Mesothelial cell of epicardium (in vitro differentiated cells): ENCODE measurements at places on chromosomes 1 and 21.

DNA sequence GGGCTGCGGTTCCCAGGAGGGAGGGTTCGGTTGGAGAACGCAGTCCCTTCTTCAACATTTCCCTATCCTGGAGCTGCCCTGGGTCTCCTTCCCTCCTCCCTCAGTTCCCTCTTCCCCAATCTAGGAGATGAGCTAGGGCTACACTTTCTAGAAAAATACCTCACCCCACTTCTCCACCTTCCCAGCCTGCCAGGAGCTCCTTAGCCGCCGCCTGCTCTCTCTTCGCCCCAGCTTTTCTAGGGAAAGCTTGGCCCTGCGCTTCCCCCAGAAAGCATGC is 488 bp upstream of the ADAMTS1 start:
- peaks cover 41% of the 10 kb centered on the region for H3K4me1 ChIP-seq
- peak overlapping the region; percentile 99 for H3K27ac ChIP-seq
- no peak for DNase-seq
- no peaks in the 10 kb centered on the region for H3K27me3 ChIP-seq
- peaks cover 13% of the 10 kb centered on the region for H3K36me3 ChIP-seq

- H3K36me3 ChIP-seq = no peaks in the 10 kb centered on the region
- no peak overlapping the region for H3K27ac ChIP-seq
- DNase-seq = no peak
- H3K27me3 ChIP-seq = peaks cover 3% of the 10 kb centered on the region
- no peak overlapping the region for H3K4me3 ChIP-seq
Observed at GRCh38 chr1:200174525-200175295, 147.2 kb downstream of the NR5A2 start.

GRCh38 chr1:17615157-17615556 is 75.7 kb downstream of the ARHGEF10L start:
- no peaks in the 10 kb centered on the region for H3K27me3 ChIP-seq
- no peak for DNase-seq
- peaks cover 12% of the 10 kb centered on the region for H3K4me1 ChIP-seq
- H3K4me3 ChIP-seq = no peak overlapping the region
- no peak overlapping the region for H3K27ac ChIP-seq

DNA sequence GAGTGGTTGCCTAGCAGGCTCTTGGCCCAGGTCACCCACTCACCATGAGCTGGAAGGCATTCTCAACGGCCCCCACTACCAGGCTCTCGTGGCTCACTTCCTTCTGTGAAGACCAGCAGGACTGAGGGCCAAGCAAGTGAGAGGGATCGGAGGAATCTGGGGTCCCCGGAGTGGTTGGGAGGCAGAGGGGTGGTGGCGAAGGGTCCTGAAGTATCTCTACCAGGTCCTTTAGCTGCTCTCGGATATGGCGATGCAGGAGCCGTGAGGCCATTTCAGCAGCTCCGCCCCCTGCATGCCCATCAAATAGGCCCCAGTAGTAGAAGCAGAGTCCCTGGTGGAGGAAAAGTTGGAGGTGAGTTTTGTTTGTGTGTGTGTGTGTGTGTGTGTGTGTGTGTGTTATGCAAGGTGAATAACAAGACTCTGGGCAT is 2.4 kb downstream of the PPM1J start:
- H3K27me3 ChIP-seq = peaks cover 32% of the 10 kb centered on the region
- H3K4me3 ChIP-seq = no peak overlapping the region
- DNase-seq = no peak
- no peak overlapping the region for H3K27ac ChIP-seq

DNA sequence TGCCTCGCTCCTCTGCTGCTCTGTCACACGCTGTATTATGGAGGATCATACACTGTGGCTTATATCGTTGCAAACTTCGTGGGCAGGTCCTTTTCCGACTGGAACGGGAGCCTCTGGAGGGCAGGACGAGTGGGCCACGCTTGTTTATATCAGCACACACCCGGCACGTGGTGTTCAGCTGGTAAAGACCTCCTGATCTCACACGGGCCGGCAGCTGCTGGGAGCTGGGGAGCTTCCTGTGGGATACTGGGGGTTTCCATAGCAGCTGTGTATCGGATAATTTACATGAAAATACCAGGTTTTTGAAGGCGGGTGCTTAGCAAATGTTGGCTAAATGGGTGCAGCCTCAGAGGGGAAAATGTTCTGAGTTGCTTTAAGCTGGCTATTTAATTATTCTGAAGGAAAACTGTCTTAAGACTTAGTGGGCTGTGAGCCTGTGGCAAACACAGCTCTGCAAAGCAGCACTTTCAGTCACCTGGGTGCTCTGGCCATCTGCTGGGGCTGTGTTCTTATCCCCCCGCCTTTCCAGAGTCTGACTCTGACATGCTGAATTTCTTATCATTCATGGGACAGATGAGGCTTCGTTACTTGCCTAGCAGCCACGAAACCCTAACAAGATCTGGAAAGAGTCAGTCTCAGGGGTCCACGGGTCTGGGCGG is 103.6 kb upstream of the GCLM start:
- no peaks in the 10 kb centered on the region for H3K27me3 ChIP-seq
- no peak overlapping the region for H3K4me3 ChIP-seq
- no peaks in the 10 kb centered on the region for H3K36me3 ChIP-seq
- peaks cover 12% of the 10 kb centered on the region for H3K4me1 ChIP-seq
- DNase-seq = no peak
- peak overlapping the region; percentile 57 for H3K27ac ChIP-seq

DNA sequence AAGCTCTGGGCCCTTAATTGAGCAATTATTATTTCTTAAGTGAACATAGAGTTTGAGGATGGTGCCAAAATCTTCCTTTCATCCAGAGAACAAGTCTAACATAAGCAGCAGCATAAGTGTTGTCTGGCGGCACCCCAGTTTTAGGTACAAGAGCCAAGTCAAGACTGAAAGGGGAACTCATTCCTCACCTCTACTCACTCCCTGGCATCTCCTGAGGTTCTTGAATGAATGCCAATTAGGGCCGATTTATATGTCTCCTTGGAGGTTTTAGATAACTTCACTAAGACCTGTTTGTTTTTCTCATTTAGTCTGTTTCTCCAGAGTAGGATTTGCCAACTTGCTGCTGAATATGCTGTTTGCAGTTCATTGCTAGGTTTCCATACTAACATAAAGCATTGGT is 42.6 kb upstream of the ADGRL2 start:
- no peak for DNase-seq
- no peaks in the 10 kb centered on the region for H3K27me3 ChIP-seq
- H3K4me3 ChIP-seq = no peak overlapping the region
- H3K27ac ChIP-seq = peak overlapping the region; percentile 8

GRCh38 chr21:40564318-40564717 is 282.6 kb downstream of the DSCAM start:
- H3K27ac ChIP-seq = no peak overlapping the region
- H3K4me1 ChIP-seq = peaks cover 13% of the 10 kb centered on the region
- no peaks in the 10 kb centered on the region for H3K27me3 ChIP-seq
- DNase-seq = no peak
- H3K4me3 ChIP-seq = no peak overlapping the region

DNA sequence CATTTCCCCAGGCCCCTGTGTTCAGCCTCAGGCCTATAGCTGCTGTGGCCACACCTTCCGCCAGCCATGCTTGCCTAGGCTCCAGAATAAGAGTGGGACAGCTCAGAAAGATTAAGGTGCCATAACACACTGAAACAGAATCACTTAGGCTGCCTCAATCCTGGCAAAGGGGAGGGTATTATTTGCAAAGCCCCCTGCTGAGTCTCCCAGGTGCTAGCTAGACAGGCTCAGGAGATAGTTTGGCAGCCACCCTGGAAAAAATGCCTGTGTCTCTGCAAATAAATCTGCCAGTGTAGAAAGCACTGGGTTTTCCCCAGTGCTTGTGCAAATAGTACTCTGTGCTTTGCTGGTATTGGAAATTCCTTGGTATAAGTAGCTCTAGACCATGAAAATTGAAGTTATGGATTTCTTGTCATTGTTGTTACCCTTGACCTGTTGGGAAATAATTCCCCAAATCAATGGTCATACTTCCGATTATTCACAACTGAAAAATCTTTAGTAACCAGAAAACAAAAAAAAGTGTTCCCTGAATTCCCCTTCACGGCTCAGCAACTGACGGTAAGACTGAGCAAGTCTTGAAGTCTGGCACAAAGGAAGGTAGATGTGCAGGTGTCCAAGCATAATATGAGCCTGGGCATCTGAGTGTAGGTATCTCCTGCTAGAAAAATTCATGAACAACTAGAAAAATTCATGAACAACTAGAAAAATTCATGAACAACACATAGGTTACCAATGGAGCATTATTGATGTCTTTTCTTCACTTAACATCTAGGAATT is 56.9 kb downstream of the PROX1 start:
- H3K4me3 ChIP-seq = no peak overlapping the region
- H3K36me3 ChIP-seq = no peaks in the 10 kb centered on the region
- H3K4me1 ChIP-seq = peaks cover 4% of the 10 kb centered on the region
- no peak for DNase-seq
- H3K27ac ChIP-seq = no peak overlapping the region

- DNase-seq = no peak
- H3K4me1 ChIP-seq = peaks cover 2% of the 10 kb centered on the region
- H3K27ac ChIP-seq = no peak overlapping the region
- H3K36me3 ChIP-seq = peaks cover 19% of the 10 kb centered on the region
Observed at GRCh38 chr1:16195518-16195905, 16.9 kb downstream of the ARHGEF19 start.

- no peaks in the 10 kb centered on the region for H3K36me3 ChIP-seq
- no peak overlapping the region for H3K27ac ChIP-seq
Observed at GRCh38 chr1:207904391-207904790, 6.5 kb downstream of the CD34 start.

- DNase-seq = no peak
- no peaks in the 10 kb centered on the region for H3K27me3 ChIP-seq
- H3K4me1 ChIP-seq = no peaks in the 10 kb centered on the region
- no peak overlapping the region for H3K4me3 ChIP-seq
Observed at GRCh38 chr1:48753293-48753692, 23.4 kb downstream of the BEND5 start.

DNA sequence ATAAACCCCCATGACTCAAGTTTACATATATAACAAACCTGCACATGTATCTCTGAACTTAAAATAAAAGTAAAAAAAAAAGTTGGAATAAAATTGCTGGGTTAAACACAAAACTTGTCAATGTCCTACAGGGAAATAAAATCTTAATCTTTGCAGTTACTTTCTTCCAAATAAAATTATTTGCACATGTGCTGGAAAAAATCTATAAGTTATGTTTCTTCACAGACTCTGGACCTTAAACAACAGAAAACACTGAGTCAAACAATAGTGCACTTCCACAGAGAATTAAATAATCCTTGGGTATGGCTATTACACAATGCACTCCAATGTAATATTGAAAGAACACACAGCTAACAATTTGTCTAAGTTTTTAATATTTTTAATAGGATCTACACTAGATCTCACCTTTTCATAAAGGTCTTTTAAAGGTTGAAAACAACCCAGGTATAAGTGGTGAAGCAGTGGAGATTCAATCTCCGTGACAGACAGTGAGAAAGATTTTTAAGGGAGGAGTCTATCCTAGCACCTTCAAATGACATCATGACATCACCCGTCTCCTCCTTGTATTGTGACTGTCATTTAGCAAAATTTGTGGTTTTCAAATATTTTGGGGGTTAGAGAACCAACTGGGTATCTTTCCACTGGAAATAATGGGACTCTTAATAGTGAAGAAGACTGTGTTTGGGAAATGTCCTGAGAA is 25.2 kb upstream of the FGGY start:
- no peak overlapping the region for H3K4me3 ChIP-seq
- DNase-seq = no peak
- H3K27me3 ChIP-seq = no peaks in the 10 kb centered on the region
- H3K36me3 ChIP-seq = peaks cover 5% of the 10 kb centered on the region
- H3K4me1 ChIP-seq = peaks cover 16% of the 10 kb centered on the region
- H3K27ac ChIP-seq = no peak overlapping the region

- no peaks in the 10 kb centered on the region for H3K27me3 ChIP-seq
- H3K27ac ChIP-seq = no peak overlapping the region
- H3K36me3 ChIP-seq = no peaks in the 10 kb centered on the region
- no peak overlapping the region for H3K4me3 ChIP-seq
Observed at GRCh38 chr1:160884579-160884978, 401 bp downstream of the ITLN1 start.

DNA sequence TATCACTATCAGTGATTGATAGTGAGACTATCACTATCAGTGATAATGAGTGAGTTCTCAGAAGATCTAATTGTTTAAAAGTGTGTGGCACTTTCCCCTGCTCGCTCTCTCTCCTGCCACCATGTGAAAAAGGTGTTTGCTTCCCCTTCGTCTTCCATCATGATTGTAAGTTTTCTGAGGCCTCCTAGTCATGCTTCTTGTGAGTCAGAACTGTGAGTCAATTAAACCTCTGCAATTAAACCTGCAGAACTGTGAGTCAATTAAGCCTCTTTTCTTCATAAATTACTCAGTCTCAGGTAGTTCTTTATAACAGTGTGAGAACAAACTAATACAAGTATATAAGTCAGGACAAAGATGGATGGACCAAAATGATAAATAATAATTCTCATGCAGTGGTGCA is 7.0 kb upstream of the IL23R start:
- no peak overlapping the region for H3K4me3 ChIP-seq
- DNase-seq = no peak
- H3K27ac ChIP-seq = no peak overlapping the region
- H3K27me3 ChIP-seq = peaks cover 22% of the 10 kb centered on the region
- no peaks in the 10 kb centered on the region for H3K36me3 ChIP-seq

GRCh38 chr1:39328586-39329121 is 124.2 kb downstream of the MACF1 start:
- H3K36me3 ChIP-seq = peaks cover 16% of the 10 kb centered on the region
- H3K4me1 ChIP-seq = no peaks in the 10 kb centered on the region
- no peaks in the 10 kb centered on the region for H3K27me3 ChIP-seq
- DNase-seq = no peak

DNA sequence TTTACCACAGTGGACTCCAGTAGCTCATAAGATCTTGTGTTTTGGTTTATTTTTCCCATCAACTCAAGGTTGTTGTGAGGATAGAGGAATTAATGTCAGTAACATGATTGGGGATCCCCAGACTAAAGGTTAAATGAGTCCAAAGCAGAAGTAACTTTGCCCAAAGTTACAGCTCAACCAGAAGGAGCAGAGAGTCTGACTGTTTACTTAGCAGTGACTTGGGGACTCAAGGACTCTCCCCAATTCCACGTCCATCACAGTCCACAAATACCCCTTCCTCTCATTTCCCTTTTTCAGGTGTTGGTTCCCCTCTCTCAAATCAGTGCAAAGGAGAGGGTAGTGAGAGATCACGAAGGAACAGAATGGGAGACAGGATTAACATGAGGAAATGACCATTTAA is 4.0 kb upstream of the ETV3 start:
- H3K4me1 ChIP-seq = peaks cover 68% of the 10 kb centered on the region
- no peaks in the 10 kb centered on the region for H3K27me3 ChIP-seq
- no peak overlapping the region for H3K27ac ChIP-seq
- H3K4me3 ChIP-seq = no peak overlapping the region
